AG10803 (cell line): ENCODE measurements at places on chromosomes 3 and 15.
A peak's percentile ranks its signal among the peaks of the same experiment; 100 is the strongest.

DNA sequence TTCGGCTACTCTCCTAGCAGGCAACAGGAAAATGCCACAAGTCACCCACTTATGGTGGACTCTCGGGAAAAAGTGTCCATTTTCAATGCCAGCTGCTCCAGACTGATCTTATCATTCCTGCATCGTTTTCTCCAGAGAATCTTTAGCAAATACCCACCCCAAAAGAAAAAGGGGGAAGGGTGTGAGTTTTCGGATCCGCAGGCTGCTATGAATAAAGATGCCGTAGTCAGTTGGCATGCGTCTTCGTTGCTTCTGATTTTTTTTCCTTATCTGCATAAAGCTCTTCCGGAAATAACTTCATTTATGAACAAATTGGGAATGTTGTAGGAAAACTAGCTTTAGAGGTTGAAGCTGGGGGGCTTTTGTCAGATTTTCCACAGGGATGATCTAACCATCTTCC lies 22.4 kb upstream of the VILL start:
- DNase-seq: no peak

- DNase-seq: peak; percentile 68
These were observed 53.5 kb upstream of the LCTL start for GRCh38 chr15:66619152-66619903.

GRCh38 chr3:63740116-63740515 lies 79.0 kb upstream of the C3orf49 start:
- DNase-seq: no peak

GRCh38 chr15:64622410-64623260 lies 152.8 kb downstream of the RBPMS2 start:
- no peak for DNase-seq

- DNase-seq: no peak
These were observed 5.2 kb upstream of the WNT7A start for GRCh38 chr3:13884851-13885703.

- no peak for DNase-seq
These were observed 255.3 kb downstream of the RSL24D1 start for GRCh38 chr15:54941417-54941816.
